Heart right ventricle (tissue), 16 donors: ENCODE measurements at places on chromosomes 1 and 21.

DNA sequence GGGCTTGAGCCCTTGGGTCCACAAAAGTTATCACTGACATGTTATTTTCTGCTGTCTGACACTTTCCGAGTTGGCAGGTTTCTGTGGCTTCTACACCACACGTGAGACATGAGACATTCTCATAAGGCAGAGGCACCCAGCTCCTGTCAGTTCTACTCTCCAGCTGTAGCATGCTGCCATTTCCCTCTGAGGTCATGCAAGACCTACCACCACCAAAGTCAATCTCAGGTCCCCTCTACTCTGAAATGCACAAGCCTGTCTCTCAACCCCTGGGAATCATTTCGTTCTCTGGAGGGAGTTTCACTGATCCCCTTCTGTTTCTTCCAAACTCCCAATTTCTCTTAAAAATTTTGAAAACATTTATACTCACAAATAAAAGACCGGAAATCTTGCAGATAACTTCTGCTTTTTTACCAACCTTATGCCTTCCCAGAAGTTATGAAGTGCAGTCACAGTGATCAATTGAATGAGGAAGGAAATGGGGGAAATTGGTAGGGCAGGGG is 39.5 kb upstream of the CR2 start:
- no peak for DNase-seq

- no peak for DNase-seq
Measured at GRCh38 chr1:174964261-174964971, 35.3 kb upstream of the CACYBP start.

DNA sequence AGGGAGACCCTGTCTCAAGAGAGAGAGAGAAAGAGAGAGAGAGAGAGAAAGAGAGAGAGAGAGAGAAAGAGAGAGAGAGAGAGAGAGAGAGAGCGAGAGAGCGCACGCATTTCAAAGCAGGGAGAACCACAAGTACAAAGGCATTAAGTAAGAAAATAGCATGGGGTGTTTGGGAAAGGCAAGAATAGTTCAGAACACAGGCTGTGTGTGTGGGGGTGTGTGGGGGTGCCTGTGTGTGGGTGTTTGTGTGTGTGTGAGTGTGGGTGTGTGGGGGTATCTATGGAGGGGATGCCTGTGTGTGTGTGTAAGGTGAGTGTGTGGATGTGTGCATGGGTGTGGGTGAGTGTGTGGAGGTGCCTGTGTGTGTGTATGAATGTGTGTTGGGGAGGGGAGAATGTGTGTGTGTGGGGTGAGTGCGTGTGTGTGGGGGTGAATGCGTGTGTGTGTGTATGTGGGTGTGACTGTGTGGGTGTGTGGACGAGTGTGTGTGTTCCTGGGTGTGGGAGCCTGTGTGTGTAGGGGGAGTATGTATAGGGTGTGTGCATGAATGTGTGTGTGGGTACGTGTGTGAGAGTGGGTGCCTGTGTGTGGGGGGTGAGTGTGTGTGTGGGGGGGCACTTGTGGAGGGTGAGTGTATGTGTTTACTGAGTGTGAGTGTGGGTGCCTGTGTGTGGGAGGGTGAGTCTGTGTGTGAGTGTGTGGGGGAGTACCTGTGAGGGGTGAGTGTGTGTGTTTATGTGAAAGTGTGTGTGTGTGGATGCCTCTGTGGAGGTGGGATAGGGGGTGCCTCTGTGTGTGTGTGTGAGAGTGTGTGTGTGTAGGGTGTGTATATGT is 19.1 kb upstream of the HDAC1 start:
- DNase-seq: no peak

- no peak for DNase-seq
Measured at GRCh38 chr1:9843576-9843945, 19.8 kb upstream of the CLSTN1 start.

DNA sequence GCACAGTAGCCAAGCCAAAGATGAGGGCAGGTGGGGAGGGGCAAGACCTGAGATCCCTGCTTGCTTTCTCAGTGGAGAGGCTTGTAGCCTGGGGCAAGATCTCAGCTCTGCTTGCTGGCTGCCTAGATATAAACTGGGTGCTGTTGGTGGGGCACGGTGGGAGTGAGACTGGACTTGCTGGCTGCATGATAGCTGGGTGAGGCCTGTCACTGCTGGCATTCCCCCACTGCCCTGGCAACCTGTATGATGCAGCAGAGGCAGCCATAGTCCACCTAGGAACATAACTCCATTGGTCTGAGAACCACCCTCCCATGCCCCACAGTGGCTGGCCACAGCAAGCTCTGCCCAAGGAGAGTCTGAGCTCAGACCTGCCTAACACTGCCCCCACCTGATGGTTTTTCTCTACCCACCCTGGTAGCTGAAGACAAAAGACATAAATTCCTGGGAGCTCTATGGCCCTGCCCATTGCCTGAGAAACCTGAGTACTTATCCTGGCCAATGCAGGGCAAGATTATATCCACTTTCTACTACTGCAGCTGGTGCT is 261.9 kb upstream of the DEPDC1 start:
- no peak for DNase-seq

DNA sequence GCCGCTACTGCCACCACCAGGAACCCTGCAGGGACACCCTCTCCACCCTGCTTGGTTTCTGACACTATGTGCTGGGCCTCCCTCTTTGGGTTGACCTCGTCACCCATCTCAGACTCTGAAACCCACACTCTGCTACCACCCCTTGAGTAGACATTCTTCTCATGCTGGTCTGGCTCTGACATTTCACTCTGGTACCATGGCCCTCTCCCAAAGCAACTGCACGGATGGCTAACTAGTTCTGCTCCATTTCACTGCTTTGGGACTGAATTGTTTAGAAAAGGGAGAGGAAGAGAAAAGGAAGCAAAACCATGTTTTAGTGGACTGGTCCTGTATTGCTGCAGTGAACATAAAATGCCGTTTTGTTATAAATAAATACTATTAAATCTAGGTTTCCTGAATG is 137.8 kb downstream of the KCNK2 start:
- no peak for DNase-seq

DNA sequence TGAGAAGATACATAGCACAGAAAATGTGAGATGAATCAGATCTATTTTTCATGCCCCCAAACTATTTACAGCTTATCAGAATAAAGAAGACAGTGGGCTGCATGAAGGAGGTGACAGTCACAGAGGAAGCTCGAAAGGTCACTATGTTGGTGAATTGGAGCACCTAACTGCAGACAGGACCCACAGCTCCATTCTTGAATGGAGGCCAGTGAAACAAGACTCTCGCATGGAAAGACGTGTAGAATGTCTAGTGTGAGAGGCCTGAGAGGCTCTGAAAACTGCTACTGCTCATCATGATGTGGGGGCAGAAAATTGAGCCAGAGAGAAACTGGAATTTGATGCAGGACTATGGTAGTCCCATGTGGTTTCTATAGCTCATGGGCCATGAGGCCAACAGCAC is 60.3 kb upstream of the CCDC190 start:
- no peak for DNase-seq

GRCh38 chr1:17618558-17619247 is 79.2 kb downstream of the ARHGEF10L start:
- no peak for DNase-seq

- DNase-seq: no peak
Measured at GRCh38 chr1:222757646-222758268, 20.8 kb downstream of the FAM177B start.

- DNase-seq: no peak
Measured at GRCh38 chr1:178910023-178910422, 39.1 kb upstream of the ANGPTL1 start.

- DNase-seq: no peak
Measured at GRCh38 chr1:6955357-6956094, 170.3 kb downstream of the CAMTA1 start.

GRCh38 chr1:201255479-201256362 is 27.6 kb upstream of the PKP1 start:
- DNase-seq: no peak

- no peak for DNase-seq
Measured at GRCh38 chr1:196147530-196147929, 460.7 kb downstream of the KCNT2 start.
